AG20443 (cell line): ENCODE measurements at places on chromosomes 12 and 14.

- no peak for DNase-seq
Observed at GRCh38 chr14:74924061-74924460, 1.0 kb upstream of the RPS6KL1 start.

GRCh38 chr14:61406675-61407074, 85.3 kb downstream of the PRKCH start:
- DNase-seq: no peak

GRCh38 chr12:49959685-49960473, 1.8 kb upstream of the AQP5 start:
- peak; percentile 43 for DNase-seq

DNA sequence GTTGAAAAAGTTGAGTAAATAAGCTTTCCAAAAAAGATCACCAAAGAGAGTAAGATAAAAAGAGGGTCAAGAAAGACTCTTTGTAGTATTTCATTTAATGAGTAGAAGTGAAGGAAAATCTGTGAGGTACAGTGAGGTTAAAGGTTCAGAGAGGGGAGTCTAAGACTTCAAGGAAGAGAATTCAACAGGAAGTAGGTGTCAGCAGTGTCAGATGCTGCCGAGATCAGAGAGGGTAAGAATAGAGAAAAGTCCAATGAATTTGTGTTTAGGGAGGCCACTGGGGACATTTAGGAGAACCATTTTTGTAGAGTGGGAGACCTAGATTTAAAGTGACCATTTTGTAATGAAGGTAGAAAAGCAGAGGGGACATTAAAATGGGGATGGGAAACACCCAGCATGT, 71.6 kb upstream of the KRAS start:
- no peak for DNase-seq

GRCh38 chr14:70714055-70714550, 72.4 kb downstream of the TTC9 start:
- DNase-seq: peak; percentile 56

DNA sequence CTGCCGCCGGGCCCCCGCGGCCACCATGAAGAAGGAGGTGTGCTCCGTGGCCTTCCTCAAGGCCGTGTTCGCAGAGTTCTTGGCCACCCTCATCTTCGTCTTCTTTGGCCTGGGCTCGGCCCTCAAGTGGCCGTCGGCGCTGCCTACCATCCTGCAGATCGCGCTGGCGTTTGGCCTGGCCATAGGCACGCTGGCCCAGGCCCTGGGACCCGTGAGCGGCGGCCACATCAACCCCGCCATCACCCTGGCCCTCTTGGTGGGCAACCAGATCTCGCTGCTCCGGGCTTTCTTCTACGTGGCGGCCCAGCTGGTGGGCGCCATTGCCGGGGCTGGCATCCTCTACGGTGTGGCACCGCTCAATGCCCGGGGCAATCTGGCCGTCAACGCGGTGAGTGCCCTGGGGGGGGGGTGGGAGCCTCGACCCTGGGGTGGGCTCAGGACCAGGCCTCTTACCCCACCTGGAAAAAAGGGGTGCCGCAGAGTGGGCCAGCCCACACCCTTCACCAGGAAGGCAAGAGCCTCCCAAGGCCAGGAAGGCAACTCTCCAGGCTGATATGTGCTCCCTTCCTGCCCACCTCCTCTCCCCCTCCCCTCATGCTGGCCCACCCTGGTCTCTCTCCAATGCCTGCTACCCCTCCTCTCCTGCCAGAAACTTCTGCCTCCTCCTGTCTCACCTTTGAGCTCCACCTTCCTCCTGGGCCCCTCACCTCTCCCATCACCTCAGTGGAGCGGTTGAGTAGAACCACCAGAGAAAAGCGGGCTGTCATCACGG, 507 bp downstream of the AQP5 start:
- no peak for DNase-seq

GRCh38 chr12:106774808-106775524, 484 bp downstream of the RIC8B start:
- DNase-seq: no peak

- DNase-seq: peak; percentile 35
Observed at GRCh38 chr12:110301065-110301806, 20.2 kb downstream of the ATP2A2 start.

- peak; percentile 37 for DNase-seq
Observed at GRCh38 chr14:36657399-36658122, 4.1 kb upstream of the PAX9 start.
